ENCODE measurements at places on chromosomes 5 and 9.

DNA sequence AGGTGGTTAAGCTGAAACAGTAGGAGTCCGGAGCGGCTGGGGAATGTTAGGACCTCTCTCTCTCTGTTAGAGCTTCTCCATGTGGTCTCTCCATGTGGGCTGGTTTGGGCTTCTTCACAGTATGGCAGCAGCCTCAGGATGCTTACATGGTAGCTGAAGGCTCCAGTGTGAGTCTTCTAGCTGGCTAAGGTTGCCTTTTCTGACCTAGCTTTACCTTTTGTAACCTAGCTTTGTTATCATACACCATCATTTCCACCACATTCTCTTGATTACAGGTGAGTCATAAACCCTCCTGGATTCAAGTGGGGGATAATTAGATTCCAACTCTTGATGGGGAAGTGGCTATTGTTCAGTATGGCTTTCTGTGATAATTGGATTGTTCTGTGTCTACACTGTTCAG, 98.5 kb downstream of the MTREX start:
- DNase-seq = no peak

- DNase-seq = peak; percentile 31
Measured at GRCh38 chr9:129336601-129337331, 158.7 kb upstream of the IER5L start.

DNA sequence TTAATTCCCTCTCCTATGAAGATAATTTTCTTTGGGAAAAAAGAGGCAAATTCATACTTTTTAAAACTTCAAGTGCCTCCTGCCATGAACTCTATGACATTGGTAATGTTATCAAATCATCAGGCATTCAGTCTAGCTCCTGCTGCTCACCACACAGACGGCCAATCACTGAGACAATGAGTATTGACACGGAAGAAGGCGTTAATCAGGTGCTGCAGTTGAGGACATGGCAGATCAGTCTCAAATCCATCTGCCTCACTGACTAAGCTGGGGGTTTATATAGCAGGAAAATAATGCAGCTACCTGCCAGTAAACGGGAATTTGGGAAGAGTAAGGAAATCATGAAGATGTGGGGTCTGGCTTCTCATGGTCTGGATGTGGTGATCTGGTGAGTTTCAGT, 1087.7 kb downstream of the CDH9 start:
- DNase-seq = no peak

GRCh38 chr9:12854221-12854620, 79.4 kb downstream of the LURAP1L start:
- DNase-seq = no peak

GRCh38 chr9:133577737-133578112, 31.5 kb downstream of the FAM163B start:
- no peak for DNase-seq

- no peak for DNase-seq
Measured at GRCh38 chr5:152309926-152310450, 95.1 kb downstream of the NMUR2 start.

DNA sequence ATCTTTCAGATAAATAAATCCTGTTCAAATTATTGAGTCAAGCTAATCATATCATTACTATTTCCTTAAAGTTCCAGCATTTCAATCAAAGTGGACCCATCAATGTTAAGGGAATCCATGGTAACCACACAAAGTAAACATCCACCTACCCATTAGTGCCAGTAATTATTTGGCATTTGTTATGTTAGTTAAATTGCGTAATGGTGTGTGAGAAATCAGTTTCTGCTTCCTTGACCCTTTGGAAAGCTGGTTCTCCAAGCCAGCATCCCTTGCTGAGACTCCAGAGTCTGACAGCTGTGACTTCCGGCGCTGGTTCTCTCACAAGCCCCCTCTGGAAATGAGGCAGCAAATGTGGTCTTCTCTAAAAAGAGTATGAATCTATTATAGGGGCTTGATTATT, 308.6 kb upstream of the EFNA5 start:
- DNase-seq = no peak

GRCh38 chr9:133227242-133227860, 18.3 kb upstream of the OBP2B start:
- no peak for DNase-seq

GRCh38 chr5:115551415-115551814, 6.8 kb upstream of the FEM1C start:
- no peak for DNase-seq

DNA sequence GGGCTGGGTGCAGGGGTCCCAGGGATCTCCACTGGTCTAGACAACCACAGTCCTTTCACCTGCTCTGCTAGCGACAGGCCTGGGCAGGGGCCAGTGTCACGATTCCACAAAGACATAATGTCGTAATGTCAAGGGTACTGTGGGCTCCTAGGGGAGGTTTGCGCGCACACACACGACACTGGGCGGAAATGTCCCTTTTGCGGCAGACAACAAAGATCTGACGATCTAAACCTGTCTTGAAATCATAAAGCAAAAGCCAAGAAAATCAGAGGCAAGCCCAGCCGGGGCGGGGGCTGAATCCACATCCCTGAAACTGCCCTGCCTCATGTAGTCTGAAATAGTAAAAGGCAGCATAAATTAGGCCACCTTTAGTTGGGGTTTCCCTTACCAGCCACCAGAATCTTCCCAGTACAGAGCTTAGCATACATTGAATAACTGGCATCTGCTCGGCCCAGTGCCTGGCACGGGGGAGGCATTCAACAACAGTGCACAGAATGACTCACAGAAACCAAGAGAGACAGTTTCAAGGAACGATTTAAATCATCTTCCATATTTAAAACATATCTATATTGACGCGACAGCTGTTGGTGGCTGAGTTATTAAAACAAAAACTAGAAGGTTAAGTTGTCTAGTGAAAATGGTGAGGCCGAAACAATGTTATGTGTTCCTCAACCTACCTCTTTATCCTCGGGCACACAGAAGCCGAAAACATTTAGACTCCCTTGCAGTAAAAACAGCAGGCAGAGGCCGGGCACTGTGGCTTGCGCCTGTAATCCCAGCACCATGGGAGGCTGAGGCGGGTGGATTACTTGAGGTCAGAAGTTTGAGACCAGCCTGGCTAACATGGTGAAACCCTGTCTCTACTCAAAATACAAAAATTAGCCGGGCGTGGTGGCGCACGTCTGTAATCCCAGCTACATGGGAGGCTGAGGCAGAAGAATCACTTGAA, 151.0 kb downstream of the MYO10 start:
- no peak for DNase-seq

DNA sequence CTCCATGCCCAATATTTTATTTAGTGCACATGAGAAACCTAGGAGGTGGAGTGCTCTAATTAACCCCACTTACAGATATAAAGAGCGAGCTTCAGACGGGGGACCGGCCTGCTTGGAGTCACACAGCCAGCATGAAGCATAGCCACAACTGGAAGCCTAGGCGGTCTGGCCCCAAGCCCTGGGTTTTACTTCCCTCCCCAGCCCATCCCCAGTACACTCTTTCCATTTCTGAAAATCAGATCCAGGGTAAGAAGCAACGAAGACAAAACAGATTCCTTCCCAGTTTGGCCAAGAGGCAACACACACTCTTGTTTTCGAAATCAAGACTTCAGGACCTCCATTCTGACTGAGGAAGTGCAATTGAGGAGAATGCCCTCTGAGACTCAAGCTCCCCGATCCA, 27.1 kb downstream of the KCNMB1 start:
- no peak for DNase-seq

DNA sequence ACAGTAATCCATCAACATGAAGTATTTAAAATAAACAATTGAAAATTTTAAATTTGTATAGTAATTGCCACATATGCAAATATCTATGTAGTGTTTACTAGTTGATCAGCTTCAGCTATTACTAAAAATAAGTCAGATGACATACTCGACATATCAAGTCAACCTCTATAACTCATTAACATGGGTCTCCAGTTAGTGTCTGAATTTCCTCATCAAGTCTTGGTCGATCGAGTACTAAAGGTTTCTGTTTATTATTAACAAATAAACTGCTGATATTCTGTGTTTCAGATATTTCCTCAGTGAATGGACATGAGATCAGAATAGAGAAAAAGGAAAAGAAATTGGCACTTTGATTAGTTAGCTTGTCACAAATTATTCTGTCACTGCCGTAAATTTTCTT, 266.5 kb upstream of the ITGA1 start:
- DNase-seq = no peak

DNA sequence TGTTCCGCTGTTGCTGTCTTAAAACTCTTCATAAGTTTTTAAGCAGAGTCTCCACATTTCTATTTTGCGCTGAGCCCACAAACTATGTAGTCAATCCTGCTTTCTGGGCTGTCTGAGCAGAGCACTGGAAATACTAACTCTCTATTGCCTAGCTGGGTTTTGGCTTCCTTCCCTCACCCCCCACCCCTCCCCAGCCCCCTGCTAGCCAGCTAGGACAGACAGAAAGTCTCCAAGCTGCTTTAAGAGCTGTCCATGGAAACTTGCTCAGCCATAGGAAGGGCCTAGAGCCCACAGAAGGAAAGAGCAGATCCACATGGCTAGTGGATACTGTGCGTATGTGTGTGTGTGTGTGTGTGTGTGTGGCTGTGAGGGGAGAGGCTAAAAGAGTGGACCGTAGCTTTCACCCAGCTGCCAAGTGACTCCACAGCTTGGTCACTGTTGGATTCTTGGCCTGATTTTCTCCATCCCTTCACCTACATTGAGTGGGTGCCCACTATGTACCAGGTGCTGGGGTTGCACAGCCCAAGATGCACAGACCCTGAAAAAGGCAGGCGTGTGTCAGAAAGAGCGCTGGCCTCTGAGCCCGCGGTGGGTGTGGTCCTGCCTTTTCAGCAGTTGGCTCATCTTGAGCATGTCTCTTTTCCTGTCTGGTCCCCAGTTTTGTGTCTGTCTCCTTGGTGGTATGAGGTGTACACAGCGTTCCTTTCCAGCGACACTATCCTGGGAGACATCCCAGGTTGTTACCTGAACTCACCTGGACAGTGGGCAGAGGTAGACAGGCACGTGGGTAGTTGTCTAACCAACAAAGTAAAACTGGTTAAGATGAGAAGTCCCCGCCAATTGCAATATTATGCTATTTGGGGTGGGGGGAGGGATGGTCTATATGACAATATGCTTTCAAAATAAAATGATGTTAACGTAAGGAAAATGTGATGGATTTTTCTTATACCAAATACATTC, 5.4 kb upstream of the NKX2-5 start:
- DNase-seq = no peak

- DNase-seq = no peak
Measured at GRCh38 chr5:32539981-32540845, 45.1 kb upstream of the SUB1 start.

GRCh38 chr5:2903451-2904395, 152.2 kb upstream of the IRX2 start:
- no peak for DNase-seq

GRCh38 chr9:3080951-3081350, 237.1 kb upstream of the PUM3 start:
- DNase-seq = no peak

- no peak for DNase-seq
Measured at GRCh38 chr5:163172540-163173338, 264.7 kb upstream of the CCNG1 start.

- no peak for DNase-seq
Measured at GRCh38 chr5:109281136-109281690, 128.6 kb downstream of the PJA2 start.

DNA sequence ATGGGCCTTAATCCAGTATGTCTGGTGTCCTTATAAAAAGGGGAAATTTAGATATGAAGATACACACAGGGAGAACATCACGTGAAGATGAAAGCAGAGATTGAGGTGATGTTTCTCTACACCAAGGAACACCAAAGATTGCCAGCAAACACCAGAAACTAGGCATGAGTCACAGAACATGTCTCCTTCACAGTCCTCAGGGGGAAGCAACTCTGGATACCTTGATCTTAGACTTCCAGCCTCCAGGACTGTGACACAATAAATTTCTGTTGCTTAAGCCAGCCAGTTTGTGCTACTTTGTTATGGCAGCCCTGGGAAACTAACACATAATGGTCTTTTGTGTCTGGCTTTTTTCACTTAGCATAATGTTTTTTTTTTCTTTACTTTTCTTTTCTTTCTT, 41.2 kb upstream of the STRBP start:
- DNase-seq = no peak

GRCh38 chr9:22512495-22512894, 65.9 kb downstream of the DMRTA1 start:
- DNase-seq = no peak

DNA sequence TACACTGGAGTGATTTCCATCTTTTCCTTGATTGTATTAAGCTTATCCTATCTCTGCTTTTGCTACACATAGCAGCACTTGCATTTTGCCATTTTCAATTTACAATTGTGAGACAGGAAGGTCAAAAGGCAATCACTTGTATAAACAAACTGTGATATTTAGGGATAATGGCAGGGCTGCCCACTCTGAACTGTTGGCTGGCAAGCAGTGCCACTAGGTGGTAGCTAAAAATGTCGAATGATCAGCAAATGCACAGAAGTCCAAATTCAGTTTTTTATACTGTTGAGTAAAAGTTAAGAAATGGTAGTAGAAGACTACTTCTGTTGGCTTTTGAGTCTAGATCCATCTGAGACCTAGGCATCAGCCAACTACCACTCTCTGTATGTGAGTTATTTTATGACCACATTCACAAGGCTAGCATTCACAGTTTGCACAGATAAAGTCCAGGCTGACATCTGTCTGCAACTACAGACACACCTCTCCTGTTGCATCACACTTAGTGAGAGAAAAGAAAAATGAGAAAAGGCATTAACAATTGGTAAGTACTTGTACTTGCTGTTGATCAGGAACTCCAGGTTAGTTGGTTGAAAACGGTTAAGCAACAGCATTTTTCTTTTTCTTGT, 108.8 kb upstream of the ASTN2 start:
- DNase-seq = no peak

- DNase-seq = peak; percentile 10
Measured at GRCh38 chr5:163509291-163509951, 4.0 kb downstream of the MAT2B start.

- DNase-seq = no peak
Measured at GRCh38 chr5:133715216-133715615, 102.9 kb upstream of the FSTL4 start.

GRCh38 chr5:160629003-160629402, 207.3 kb downstream of the PTTG1 start:
- DNase-seq = no peak

DNA sequence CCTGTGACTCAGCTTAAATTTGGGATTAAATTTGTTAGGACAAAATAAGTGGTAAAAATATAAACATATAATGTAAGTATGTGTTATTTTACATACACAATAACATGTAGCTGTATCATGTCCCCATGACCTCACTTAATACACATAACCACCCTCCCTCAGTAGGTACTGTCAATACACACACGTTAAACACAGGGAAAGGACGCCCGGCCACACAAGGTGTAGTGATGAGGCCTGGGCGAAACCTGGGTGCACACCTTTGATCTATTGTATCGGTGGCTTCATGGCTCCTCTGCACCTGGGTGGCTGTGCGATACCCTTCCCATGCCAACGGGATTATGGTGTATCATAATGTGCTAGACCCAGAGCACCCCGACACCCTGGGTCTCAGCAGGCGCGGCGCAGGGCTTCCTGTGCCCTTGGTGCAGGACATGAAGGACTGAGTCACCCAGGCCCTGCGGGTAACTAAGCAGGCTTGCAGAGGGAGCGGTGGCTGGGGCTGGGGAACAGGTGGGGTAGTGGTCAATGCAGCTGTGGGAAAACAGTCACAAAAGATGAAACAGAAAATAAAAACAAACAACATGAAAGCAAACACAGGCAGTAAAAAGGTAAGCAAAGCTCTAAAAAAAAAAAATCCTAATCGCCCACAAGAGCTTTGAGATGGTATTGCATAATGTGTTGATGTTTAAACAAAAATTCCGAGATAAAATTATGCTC, 127.5 kb upstream of the RETREG1 start:
- DNase-seq = no peak

- no peak for DNase-seq
Measured at GRCh38 chr9:133470988-133471387, 7.9 kb downstream of the SLC2A6 start.
